ENCODE measurements at places on chromosomes 6 and 20. TPM values are rescaled to one million over a fixed set of nuclear protein-coding genes. Genes with fewer than 3 reads are reported as not detected.

GRCh38 chr6:45479834-45480751 is 102.4 kb upstream of the SUPT3H start:
- peak overlapping the region; percentile 12 for H3K27ac ChIP-seq
- no peak for DNase-seq
- H3K27me3 ChIP-seq = no peaks in the 10 kb centered on the region
- peaks cover 30% of the 10 kb centered on the region for H3K4me1 ChIP-seq
- no peaks in the 10 kb centered on the region for H3K36me3 ChIP-seq

DNA sequence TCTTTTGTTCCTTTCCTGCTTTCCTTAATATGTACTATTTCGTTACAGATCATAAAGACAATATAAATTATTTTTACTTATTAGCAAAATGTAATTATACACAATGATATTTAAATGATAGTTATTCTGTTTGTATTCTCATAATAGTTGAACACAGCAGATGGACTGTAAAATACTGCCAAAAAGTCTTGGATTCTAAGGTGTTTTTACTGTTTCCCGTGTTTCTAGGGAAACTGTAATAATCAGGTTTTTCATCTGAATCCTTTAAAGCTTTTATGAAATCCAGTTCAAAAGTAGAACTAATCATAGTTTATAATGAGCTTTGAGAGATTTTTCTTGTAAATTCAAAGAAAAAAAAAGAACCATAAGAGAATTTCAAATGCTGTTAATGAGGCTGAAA is 148.4 kb downstream of the GRIK2 start:
- H3K4me1 ChIP-seq = no peaks in the 10 kb centered on the region
- H3K27ac ChIP-seq = no peak overlapping the region
- H3K27me3 ChIP-seq = no peaks in the 10 kb centered on the region
- H3K4me3 ChIP-seq = no peak overlapping the region
- no peak for DNase-seq

DNA sequence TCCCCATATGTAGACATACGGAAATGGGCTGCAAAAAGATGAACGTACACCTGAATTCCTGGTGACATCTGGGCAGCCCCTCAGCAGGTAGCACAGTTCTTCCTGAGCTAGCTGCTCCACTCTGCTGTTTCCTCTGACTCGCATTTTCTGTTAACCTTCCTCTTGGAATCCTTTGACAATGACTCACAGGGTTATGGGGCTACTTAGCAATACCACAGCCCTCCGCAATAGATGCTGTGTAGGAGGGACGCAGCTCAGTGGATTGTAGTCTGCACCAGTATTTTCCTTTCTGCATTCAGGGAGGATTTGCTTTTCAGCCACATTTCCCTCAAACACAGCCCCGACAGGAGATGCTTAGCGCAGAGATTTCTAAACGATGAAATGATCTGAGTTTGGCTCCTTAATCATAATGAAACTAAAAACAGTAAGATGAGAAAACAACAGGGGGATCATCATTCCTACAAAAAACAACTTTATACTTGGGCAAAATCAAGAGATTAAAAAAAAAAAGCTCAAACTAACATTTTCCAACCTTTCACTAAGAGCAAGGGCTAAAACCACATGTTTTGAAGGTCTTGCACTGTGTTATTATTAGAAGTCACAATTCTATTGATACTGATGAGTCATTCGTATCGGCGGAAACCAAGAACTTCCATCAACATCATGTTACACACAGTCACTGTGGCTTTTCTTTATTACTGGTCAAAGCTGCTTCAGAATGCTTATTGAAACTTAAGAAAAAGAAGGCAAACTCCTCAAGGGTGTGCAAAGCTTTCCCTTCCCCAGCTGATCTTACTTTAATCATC is 12.2 kb downstream of the BACH2 start:
- peaks cover 58% of the 10 kb centered on the region for H3K4me1 ChIP-seq
- no peaks in the 10 kb centered on the region for H3K36me3 ChIP-seq
- peak overlapping the region; percentile 59 for H3K4me3 ChIP-seq
- H3K27me3 ChIP-seq = no peaks in the 10 kb centered on the region
- no peak for DNase-seq

DNA sequence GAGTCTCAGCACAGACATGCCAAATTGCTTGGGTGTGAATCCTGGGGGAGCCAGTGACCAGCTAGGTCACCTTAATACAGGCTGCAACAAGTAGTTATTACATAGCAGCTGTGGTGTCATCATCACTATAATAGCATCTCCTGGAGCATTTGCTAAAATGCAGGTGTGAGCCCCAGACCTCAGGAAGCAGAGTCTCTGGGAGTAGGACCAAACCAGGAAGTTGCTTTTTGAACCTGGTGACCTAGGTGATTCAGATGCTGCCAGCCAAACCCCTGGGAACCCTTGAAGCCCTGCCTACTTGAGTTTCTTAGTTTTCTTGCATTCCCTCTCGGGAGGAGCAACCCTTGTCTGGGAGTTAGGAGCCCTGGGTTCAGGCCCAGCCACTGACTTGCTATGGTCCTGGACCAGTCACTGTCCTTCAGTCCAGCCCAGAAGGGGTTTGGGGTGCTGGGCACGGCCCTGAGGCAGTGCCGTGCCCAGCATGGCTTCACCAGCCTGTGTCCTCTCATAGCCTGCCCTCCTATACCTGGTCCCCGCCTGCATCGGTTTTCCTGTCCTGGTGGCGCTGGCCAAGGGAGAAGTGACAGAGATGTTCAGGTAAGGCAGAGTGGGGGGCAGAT is 39.3 kb upstream of the ID1 start:
- DNase-seq = no peak
- no peak overlapping the region for H3K27ac ChIP-seq
- H3K4me1 ChIP-seq = peaks cover 25% of the 10 kb centered on the region
- H3K36me3 ChIP-seq = peaks cover 3% of the 10 kb centered on the region
- no peak overlapping the region for H3K4me3 ChIP-seq

GRCh38 chr6:106579281-106579680 is 50.0 kb downstream of the RTN4IP1 start:
- H3K4me3 ChIP-seq = no peak overlapping the region
- peaks cover 21% of the 10 kb centered on the region for H3K36me3 ChIP-seq
- no peaks in the 10 kb centered on the region for H3K4me1 ChIP-seq

DNA sequence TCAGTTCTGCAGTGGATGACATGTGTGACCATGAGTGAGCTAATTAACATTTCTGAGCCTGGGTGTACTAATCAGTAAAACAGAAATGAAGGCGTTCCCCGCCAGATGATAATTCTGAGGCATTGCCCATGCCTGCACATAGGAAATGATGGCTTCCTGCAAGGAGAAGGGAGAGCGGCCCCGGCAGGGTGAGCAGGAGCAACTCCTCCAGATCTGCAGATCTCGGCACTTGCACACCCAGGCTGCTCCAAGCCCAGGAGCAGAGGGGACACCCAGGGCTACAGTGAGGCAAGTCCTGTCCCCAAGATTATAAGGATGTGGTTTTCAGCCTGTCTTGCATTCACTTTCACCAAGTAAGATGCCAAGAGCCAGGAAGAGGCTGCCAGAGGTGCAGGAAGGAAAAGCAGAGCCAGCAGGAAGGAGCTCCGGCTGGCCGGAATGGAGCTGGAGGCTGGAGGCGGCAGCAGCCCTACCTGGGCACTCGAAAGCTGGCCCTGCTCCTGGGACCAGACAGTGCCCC is 177.5 kb upstream of the CST7 start:
- H3K4me3 ChIP-seq = no peak overlapping the region
- no peak overlapping the region for H3K27ac ChIP-seq
- no peaks in the 10 kb centered on the region for H3K36me3 ChIP-seq
- peaks cover 6% of the 10 kb centered on the region for H3K27me3 ChIP-seq
- DNase-seq = no peak

DNA sequence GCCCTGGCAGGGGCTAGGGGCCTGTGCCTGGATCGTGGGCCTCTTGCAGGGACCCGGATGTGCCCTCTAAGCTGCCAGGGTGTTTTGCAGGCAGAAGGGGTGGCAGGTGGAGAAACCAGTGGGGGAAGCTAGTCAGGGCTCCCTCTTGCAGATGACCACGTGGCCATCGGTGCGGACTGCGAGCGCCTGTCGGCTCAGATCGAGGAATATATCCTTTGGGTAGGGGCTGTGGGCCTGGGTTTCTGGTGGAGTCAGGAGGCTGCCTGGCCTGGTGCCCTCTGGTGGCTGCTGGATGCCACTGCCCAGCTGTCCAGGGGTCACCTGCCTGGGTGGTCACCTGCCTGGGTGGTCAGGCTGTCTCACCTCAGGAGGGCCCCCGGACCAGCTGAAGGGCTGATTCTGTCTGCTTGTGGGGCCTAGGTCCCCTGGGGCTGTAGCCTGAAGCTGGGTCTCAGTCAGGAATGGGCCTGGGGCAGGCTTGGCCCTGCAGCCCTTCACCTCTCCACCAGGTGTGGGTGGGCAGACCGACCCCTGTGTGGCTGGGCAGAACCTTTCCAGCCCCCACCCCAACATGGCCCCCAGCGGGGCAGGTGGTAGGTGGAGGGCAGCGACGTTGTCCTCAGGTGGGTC is 6.7 kb downstream of the TCEA2 start:
- no peaks in the 10 kb centered on the region for H3K36me3 ChIP-seq
- no peak overlapping the region for H3K4me3 ChIP-seq
- no peak overlapping the region for H3K27ac ChIP-seq
- H3K27me3 ChIP-seq = no peaks in the 10 kb centered on the region

DNA sequence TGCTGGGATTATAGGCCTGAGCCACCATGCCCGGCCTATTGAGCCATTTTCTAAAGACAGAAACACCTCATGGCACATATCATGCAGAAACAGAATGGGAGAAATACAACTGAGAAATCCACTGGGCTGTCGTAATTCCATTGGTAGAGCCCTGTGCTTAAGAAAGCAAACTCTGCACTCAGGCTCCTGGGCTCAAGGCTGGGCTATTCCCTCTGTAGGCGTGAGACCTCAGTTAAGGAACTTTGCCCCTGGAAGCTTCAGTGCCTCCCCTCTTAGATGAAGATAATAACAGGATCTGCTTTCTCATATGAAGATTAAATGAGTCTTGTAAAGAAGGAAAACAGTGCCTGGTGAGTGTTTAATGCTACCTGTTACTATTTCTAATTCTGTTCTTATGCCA is 120.3 kb downstream of the PXDC1 start:
- H3K4me1 ChIP-seq = no peaks in the 10 kb centered on the region
- H3K4me3 ChIP-seq = no peak overlapping the region
- DNase-seq = no peak
- no peaks in the 10 kb centered on the region for H3K27me3 ChIP-seq

- no peak overlapping the region for H3K27ac ChIP-seq
- no peaks in the 10 kb centered on the region for H3K27me3 ChIP-seq
- H3K4me3 ChIP-seq = no peak overlapping the region
- H3K4me1 ChIP-seq = no peaks in the 10 kb centered on the region
- DNase-seq = no peak
- H3K36me3 ChIP-seq = no peaks in the 10 kb centered on the region
These were observed 104.3 kb downstream of the SLC23A2 start for GRCh38 chr20:4896971-4897497.

DNA sequence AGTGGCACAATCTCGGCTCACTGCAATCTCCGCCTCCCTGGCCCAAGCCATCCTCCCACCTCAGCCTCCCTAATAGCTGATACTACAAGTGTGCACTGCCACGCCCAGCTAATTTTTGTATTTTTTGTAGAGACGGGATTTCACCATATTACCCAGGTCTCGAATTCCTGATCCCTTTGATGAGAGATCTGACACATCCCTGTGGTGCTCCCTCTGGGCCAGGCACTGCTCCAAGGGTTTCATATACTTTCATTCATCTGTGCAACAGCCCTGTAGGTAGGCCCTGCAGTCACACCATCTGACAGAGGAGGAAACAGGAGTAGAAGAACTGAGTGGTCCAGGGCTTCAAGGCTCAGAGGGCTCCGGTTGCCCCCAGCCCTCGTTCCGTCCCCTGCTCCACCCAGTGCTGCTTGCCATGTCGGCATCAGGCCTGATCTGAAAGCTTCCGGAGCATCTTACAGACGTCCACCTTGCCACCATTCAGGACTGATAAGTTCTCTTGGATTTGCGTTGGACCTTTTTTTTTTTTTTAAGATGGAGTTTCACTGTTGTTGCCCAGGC is 3.3 kb downstream of the ZGPAT start:
- H3K36me3 ChIP-seq = peaks cover 3% of the 10 kb centered on the region
- no peaks in the 10 kb centered on the region for H3K27me3 ChIP-seq
- H3K4me1 ChIP-seq = peaks cover 15% of the 10 kb centered on the region
- no peak overlapping the region for H3K27ac ChIP-seq

Gene ENPP1
- total RNA-seq = 4.9 TPM

Gene TRAM2
- total RNA-seq = 3.4 TPM

Gene HLA-DQB2
- total RNA-seq = 1.2 TPM

Gene ZNF311
- not detected for total RNA-seq

Gene ZBTB12
- 1.1 TPM for total RNA-seq

Gene SLC4A11
- total RNA-seq = 0.64 TPM

Gene MEI4
- total RNA-seq = not detected

Gene BMP7
- total RNA-seq = not detected

Gene CYP39A1
- 0.90 TPM for total RNA-seq

Gene LHFPL5
- total RNA-seq = not detected
